Epithelial cell of esophagus (primary cell): ENCODE measurements at places on chromosomes 3 and 15.

DNA sequence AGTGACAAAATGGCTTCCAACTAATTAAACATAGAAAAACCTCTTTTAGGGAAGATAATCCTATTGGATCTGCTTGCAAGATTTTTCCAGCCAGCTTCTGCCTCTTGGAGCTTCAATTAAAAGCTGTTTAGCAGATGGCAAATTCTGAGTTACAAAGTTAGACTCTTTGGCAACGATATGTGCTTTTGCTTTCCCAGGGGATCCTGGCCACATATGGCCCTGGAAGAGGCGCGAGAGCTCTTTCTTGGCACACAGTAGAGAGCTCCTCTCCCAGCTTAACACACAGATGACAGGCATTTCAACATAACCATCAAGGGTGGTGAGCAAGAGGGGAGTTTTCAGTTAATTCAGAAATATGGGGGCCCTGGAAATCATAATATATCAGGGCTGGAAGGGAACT lies 41.6 kb upstream of the GALNT15 start:
- DNase-seq, result no peak

- DNase-seq, result no peak
Observed at GRCh38 chr3:15324379-15324808, 8.0 kb downstream of the SH3BP5 start.

GRCh38 chr3:53566461-53567145 lies 72.2 kb downstream of the CACNA1D start:
- no peak for DNase-seq

- DNase-seq, result no peak
Observed at GRCh38 chr3:120451806-120452205, 1.0 kb upstream of the FSTL1 start.

GRCh38 chr15:58021332-58022230 lies 43.9 kb downstream of the ALDH1A2 start:
- no peak for DNase-seq

DNA sequence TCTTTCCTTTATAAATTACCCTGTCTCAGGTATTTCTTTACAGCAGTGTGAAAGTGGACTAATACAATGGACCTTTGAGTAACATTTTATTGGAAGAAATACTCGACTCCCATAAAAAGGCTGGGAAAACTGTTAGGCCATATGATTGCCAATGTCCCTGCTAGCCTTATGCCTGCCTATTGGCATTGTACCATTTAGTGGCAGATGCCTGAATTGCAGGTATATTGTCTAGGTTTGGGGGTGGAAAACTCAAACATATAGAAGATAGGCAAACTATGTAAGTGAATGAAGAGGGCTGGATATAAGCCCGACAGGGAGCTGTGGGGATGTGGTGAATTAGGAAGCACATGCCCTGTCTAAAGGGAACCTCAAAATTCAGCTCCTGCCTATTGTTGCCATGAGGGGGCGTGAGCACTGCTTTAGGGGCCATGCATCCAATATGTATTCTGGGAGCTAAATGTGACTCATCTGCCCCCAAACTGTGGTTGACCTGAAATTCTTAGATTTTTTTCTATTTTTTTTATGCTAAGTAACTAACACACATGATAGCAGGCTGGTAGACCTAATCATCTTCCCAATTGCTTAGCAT lies 65.2 kb upstream of the TRA2B start:
- DNase-seq, result peak; percentile 48

DNA sequence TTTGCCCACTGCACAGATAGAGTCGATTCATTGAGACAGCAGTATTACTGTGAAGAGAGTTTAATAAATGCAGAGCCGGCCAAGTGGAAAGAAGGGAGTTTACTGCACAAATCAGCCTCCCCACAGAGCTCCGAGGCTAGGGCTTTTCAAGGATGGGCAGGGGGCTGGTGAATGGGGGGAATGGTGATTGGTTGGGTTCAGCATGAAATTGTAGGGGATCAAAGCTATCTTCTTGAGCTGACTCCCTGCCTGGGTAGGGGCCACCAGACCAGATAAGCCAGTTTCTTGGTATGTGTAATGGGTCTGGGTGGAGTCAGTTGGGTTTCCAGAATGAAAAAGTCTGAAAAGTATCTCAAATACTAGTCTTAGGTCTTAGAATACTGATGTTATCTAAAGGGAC lies 66.6 kb downstream of the SYNPR start:
- DNase-seq, result peak; percentile 53

DNA sequence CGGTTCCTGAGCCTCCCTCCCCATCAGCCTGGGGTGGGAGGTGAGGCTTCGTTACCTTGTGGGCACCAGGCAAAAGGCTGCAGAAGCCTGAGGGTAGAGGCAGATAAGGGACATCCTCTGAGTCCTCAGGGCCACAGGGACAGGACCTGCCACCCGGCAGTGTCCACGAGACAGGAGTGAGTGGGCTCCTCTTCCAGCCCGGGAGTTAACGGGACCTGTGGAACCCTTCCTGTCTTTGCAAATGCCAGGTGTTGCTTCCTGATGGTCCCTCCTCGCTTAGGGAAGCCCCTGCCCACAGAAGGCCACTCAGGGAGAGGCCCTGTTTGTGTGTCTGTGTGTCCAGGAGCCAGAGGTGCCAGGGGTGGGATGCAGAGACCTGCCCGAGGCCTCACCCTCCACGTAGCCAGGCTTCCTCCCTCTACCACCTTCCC lies 111.1 kb upstream of the ALDH1A3 start:
- no peak for DNase-seq

- DNase-seq, result no peak
Observed at GRCh38 chr3:175355801-175356335, 496.7 kb downstream of the NAALADL2 start.

DNA sequence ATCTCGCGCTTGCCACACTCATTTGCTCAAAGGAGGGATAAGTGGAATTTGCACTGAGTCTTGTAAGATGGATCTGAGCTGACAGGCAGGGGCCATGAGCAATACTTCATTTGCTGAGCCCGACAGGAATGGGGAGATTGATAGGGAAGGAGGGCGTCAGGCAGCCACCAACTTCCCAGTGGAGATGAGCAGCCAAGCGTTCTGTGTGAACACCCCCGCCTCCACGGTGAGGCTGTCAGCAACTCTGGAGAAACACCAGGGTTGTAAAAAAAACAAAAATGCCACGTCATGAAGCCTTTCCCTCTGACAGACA lies 36.8 kb downstream of the TLE3 start:
- DNase-seq, result no peak

- DNase-seq, result peak; percentile 64
Observed at GRCh38 chr3:42071904-42072812, 19.0 kb upstream of the TRAK1 start.

DNA sequence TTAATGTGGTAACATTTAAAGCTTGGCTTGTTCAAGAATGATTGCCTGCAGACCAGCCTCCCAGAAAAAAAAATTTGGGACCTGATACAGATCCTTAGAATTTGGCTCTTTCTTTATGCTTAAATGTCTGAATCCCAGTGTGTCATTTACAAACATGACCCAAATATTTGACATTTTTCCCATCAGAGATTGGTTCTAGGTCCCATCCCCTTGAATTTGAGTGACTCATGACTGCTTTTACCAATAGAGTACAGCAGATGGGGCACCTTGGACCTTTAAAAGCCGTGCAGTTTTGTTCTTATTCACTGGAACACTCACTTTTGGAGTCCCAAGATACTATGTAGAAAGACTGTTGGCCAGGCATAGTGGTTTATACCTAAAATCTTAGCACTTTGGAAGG lies 231.6 kb downstream of the ZIC1 start:
- no peak for DNase-seq

- no peak for DNase-seq
Observed at GRCh38 chr15:84398763-84399701, 163.5 kb downstream of the GOLGA6L4 start.

DNA sequence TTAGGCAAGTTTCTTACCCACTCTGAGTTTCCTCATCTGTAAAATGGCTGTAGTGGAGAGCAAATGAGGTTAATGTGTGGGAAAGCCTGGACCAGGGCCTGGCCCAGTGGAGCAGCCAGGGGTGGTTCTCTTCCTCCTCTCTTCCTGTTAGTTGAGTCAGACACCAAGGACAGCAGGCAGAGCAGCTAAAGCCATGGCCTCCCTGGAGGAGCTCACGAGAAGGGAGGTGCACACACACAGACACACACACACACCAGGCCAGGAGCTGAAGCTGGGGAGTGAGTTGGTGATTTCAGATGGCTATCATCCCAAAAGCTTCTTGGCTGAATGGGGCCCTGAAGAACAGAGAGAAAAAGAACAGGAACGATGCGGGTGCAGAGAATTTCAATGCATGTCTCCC lies 33.2 kb upstream of the TSPAN3 start:
- DNase-seq, result no peak

DNA sequence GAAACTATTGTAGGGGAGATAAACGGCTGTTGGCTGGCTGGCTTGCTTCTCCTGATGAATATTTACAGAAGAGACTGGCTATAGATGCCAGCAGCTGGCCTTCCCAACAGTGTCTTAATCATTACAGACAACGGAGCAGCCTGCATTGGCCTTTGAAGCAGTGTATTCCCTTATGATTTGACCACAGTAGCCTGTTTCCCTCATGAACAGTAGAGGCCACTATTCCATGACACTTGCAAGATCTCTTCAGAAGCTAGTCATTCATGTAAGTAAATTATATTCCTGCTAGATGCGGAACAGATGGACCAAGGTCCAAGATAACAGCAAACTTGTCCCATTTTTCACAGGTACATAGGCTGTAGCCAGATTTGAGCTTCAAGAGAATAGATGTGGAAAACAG lies 47.3 kb downstream of the TMCO5A start:
- DNase-seq, result peak; percentile 41

GRCh38 chr3:54312156-54312899 lies 190.0 kb downstream of the CACNA2D3 start:
- DNase-seq, result no peak

DNA sequence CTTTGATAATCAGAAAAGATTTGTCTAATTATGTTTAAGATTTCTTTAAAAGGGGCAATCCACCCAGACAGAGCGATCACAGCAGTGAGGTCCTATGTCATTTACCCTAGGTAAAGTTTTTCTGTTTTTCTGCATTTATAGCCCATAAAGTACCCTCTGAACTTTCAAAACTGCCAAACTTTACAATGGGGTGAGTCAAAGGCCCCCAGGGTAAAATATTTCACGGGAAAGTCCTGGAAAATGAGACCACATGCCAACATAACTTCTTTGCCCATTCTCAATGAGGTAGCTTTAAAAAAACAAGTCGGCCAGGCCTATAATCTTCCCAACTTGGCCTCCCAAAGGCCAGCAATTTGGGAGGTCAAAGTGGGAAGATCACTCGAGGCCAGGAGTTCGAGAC lies 53.0 kb downstream of the SUCLG2 start:
- peak; percentile 4 for DNase-seq

DNA sequence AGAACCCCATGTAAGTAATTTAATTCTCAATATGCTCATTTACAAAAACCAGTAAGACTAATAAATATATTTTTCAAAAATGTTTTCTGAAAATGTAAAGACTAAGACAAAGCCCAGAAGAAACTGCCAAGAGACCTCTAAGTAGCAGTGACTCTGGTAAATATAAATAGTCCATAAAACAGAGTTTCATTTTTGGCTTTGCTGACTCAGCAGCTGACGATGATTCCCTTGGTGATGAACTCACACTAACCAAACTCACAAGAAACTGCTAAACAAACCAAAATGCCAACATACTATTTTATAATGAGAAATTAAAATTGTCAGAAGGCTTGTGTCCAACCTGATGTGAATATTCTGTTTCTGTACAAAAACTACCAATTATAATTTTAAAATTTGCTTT lies 31.5 kb upstream of the IMPG2 start:
- no peak for DNase-seq

DNA sequence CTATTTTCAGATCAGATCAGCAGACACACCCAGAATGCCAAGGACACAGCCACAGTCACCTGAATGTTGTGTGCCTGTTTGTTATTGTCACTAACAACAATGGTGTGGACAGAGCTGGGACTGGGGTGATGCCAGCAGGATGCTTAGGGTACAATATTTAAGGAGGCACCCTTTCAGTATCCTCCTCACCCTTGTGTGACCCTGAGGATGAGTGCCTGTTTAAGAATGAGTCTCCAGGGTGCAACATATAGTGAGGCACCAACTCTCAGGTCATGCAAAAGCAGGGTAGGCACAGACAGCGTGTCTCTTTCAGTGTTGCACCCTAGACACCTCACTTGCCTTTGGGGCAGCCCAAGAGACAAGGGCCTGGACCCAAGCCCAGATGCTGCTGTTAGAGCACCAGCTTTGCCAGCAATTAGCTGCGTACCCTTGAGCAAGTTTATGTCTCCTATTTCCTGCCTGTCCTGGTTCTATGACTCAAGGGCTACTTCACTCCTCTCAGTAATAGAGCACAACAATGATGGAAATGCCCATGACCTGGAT lies 122.6 kb downstream of the AQP9 start:
- DNase-seq, result peak; percentile 91

GRCh38 chr15:40270246-40270995 lies 12.4 kb downstream of the ANKRD63 start:
- no peak for DNase-seq

DNA sequence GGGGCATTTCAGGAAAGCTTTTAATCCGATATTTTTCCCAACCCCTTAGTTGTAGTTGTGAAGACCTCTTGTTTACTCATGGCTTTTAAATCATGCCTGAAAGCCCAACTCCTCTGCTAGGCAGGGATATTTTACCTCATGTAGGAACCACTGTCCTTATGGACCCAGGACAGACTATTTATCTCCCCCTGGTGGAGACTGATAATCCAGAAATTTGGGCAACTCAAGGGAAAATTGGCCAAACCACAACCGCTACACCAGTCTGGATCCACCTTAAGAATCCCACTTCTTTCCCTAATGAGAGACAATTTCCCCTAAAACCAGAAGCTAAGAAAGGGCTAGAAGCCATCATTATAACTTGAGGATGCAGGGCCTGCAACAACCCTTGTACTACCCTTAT lies 248.1 kb upstream of the STAC start:
- no peak for DNase-seq

GRCh38 chr3:127467391-127467790 lies 123.1 kb downstream of the TPRA1 start:
- no peak for DNase-seq

- peak; percentile 85 for DNase-seq
Observed at GRCh38 chr3:13547591-13548371, 1.1 kb upstream of the FBLN2 start.

DNA sequence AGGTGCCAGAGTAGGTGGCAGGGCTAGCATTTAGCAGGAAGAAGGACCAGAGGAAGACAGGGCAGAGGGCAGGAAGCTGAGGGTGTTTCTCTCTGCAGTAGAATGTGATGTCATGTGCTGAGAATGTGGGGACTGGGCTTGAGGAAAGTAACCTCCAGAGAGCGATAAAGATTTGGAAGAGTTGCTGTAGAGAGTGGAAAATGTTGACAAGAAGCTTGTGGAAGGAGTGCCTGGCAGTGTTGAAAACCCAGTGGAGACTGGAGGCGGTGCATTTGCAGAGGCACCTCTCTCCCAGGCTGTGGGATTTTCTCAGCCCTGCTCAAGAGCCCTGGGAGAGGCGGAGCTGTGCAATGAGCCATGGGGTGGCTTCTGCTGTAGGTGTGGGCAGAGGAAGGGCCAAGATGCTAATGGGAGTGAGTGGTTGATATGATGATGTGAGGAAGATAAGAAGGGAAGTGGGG lies 54.8 kb downstream of the MESD start:
- no peak for DNase-seq

GRCh38 chr15:41505776-41506175 lies 7.9 kb downstream of the LTK start:
- DNase-seq, result no peak
